ENCODE measurements at places on chromosomes 2 and 18.

DNA sequence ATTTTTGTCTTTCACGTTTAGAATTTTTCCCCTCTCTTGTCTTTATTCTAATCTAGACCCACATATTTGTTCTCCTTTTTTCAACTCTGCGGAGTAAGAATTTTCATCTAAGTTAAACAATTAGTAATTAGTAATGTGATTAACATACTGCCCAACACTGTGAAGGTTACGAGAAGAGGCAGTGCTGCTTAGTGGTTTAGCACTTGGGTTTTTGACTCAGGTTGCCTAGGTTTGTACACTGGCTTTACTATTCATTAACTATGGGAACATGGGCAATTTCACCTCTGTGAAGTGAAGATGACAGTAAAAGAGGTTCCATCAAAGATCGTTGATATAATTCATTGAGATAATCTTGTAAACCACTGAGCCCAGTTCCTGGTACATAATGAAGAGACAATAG is 82.2 kb upstream of the PNPT1 start:
- DNase-seq: no peak

GRCh38 chr18:68803356-68803755 is 5.5 kb downstream of the CCDC102B start:
- no peak for DNase-seq

DNA sequence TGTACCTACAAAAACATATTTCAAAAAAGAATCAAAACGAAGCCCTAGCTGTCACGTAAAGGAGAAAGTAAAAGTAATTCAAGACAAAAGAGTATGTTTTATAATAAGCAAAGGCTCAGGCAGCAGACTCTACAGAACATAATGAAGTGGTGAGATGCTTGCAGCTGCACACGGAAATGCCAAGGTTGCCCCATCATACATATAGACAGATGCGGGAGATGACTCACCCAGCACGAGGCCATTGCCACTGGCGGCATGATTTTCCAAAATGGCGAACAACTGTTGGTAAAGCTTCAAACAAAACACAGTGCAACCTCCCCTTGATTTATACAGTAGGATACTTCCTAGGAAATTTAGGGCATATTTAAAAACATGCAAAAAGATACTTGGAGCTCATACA is 26.0 kb upstream of the C1QL2 start:
- DNase-seq: no peak

DNA sequence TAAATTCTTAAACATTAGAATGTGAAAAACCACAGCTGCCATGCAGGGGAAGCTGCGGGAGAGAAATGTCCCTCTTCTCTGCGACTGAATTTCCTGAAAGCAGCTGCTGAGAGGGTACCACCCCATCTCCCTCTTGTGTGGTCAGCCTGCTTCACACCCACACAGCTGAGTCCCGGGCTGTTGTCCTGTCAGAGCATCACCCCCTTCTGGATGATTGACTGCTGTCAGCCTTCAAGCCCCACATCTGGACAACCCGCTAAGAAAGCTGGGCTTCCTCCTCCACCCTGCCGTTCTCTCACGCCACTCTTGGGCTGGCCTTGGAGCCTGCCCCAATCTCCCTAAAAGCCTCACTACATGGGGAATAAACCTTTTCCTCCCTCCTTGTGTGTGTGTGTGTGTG is 26.0 kb downstream of the SH3YL1 start:
- DNase-seq: peak; percentile 23

- peak; percentile 78 for DNase-seq
These were observed 697 bp upstream of the SPATS2L start for GRCh38 chr2:200305797-200306195.

GRCh38 chr2:19810148-19810547 is 91.6 kb downstream of the TTC32 start:
- no peak for DNase-seq

GRCh38 chr18:46891742-46892214 is 25.5 kb downstream of the PIAS2 start:
- no peak for DNase-seq

DNA sequence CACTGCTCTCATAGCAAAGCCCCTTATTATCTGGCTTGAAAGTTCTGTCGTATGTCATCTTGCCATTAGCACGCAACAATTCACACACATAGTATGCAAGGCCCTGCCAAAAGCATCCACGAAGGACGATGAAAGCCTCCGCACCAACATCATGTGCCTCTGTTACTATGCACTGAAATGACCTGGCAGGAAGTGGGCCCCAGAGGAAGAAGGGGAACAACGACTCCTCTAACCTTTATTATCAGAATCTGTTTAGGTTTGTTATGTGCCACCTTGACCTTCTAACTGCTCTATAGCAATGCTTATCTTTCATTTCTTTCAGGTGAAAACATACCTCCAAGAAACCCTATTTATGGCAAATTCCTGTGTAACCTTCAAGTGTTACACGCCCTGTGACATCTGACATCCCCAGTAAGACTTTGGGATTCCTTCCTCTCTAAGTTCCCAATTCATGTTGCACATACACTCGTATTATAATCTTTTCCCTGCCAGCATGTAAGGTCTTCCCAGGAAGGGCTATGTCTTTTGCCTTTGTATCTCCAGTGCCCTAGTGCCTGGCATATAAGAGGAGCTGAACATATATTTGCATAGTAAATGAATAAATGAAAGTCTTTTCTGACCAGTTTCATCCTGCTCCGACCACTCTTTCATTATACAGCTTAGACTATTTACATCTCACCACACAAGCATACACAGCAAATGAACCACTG is 7.0 kb upstream of the NDUFV2 start:
- DNase-seq: no peak

DNA sequence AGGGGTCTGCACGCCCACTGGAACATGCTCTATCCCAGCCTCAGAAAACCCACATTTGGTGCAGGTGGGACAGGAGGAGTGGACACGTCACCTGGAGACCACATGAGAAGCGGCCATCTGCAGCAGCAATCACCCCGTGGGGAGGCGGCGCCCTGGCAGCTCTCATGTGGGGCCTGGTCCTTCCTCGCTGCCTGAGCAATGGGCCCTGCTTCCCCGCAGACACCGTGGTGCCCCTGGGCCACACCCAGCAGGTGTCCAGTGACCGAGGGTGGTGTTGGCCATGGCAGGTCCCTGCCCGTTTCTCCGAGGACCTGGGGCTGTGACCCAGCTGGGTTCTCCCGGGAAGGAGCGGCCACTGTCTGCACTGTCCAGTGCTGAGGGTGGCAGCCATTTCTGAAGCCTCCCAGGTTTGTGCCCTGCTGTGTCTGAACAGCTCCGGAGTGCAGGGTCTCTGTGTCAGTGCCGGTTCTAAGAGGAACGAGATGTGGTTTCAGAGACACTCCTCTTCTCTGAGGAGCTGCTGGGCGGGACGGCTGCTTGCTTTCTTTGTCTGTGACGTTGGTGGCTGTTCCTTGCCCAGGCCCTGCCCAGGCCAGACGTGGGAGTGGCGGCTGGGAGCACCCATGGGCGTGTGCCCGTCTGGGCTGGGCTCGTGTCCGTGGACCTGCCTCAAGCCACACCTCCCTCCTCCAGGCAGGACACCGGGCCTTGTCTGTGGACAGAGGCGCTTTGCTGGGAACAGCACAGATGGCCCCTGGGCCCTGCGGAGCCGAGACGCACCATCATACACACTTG is 44.8 kb downstream of the NFATC1 start:
- no peak for DNase-seq

GRCh38 chr2:181483211-181483610 is 26.0 kb downstream of the ITGA4 start:
- no peak for DNase-seq

- DNase-seq: no peak
These were observed 643.1 kb downstream of the CNTNAP5 start for GRCh38 chr2:124668161-124668560.

GRCh38 chr2:60480089-60480773 is 73.2 kb downstream of the BCL11A start:
- DNase-seq: no peak

DNA sequence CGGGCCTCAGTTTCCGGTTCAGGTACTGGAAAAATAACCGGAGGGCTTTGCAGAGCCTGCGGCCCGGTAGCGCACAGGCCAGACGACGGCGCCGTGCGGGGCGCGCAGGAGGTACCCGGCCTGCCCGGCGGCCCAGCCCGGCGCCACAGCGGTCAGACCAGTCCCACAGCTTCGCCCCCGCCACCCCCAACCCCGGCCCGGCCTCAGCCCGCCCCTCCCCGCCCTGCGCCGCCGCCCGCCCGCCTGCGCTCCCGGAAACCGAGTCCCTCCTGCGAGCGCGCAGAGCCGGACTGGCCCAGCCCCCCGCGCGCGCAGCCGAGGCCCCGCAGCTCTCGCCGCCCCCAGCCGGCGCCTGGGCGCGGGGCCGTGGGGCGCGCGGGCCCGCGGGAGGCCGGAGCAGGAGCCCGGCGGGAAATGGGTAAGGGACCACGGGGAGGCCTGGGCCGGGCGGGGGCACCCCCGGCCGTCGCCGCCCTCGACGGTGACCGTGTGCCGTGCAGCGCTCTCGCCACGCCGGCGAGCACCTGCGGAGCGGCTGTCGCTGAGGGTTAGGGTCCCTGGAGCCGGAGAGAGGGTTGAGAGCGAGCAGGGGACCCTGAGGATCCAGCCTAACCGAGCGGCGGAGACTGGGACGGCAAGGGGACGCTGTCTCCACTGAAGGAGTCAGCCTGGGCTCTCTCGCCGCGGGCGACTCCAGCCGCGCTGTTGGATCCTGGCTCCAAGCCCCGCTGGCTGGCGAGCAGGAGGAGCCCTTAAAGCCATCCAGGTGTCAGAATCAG is 16.5 kb upstream of the PSD4 start:
- peak; percentile 70 for DNase-seq

DNA sequence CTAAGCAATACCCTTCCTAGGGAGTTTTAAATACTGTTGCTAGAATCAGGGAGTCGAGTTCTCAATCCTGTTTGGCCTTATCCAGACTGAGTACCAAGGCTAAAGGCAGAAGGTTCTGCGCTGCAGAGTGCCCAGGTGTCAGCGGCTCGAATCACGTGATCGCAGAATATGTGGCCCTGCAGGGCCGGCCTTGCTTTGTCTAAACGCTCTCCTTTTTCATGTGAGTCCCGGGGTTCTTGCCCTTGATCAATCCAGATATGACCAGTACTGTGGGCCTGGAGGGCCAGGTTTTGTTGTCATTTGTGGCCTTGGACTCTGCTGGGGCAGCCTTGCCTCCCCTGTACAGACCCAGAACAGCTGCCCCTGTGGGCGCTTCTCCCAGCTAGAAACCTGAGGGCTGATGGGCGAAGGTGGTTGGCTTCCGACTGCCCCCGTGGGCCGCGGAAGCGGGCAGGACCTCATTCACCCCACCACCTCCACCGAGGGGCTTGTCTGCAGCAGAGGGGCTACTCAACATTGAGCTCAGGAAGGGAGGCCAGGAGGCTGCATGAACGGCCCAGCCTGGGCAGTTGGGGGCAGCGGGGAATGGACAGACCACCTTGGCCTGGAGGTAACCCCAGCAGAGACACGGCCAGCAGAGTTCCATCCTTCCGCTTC is 225.0 kb downstream of the ALPK2 start:
- no peak for DNase-seq

GRCh38 chr2:191688934-191689695 is 11.2 kb downstream of the NABP1 start:
- no peak for DNase-seq

GRCh38 chr18:29164020-29164706 is 987.2 kb upstream of the CDH2 start:
- DNase-seq: no peak

DNA sequence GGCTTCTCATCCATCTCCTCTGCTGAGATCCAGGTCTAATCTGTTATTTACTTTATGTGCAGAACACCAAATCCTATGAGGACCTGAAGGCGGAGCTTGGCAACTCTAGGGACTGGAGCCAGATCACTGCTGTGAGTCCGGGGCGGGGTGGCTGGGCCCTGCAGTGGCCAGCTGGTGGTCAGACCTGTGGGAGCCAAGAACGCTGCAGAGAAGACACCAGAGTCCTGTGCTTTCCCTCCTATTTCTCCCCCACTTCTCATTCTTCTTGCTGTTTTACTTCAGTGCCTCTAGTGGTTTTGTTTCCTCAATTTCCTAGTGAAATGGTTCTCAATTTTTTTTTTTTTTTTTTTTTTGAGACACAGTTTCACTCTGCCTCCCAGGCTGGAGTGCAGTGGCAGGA is 19.7 kb downstream of the VIL1 start:
- no peak for DNase-seq

DNA sequence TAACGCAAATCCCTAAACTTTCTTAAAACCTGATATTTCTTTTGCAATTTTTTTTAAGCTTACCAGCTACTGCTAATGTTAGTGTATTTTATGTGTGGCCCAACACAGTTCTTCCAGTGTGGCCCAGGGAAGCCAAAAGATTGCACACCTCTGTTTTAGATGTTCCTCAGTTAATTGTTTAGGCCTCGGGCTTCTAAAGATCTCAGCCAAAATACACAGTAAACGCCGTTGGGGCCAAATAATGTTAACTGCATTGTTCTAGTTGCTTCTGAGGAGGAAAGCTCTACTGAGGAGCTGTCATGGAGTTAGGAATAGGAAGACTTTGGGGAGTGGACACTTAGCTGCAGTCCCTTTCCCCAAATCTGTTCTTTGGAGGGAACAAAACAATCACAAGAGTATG is 2.0 kb downstream of the HSPE1 start:
- DNase-seq: no peak

DNA sequence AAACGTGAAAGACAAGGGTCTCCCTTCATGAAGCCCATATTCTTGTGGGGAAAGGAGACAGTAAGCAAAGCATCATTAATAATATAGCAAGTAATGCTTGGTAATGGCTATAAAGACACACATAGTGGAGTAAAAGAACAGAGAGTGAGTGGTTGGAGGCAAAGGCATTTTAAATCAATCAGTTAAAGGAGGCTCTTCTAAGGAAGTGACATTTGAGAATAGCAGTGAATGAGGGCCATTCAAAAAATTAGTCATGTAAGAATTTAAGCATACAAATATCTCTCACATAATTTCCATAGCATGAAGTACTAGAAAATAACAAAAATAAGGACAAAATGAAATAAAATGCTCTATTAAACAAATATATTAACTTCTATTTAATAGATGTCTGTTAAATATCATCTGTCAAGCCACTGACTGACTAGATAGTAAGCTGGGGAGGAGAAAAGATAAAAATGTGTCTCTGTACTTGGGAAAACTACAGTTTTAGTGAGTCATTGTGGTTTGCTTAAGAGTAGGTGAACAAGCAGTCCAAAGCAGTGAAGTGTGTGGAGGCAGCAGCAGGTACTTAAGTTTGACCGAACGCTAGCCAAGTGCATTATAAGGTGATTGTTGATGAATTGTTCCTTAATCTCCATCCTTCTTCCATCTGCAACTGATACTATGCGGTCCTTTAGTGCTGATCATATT is 160.1 kb downstream of the PARD3B start:
- DNase-seq: no peak

GRCh38 chr2:1864981-1865421 is 120.7 kb upstream of the PXDN start:
- DNase-seq: no peak

All from right kidney (tissue), 9 donors.